ENCODE measurements at places on chromosomes 11 and 22. TPM values are rescaled to one million over a fixed set of nuclear protein-coding genes. Genes with fewer than 3 reads are reported as not detected.

DNA sequence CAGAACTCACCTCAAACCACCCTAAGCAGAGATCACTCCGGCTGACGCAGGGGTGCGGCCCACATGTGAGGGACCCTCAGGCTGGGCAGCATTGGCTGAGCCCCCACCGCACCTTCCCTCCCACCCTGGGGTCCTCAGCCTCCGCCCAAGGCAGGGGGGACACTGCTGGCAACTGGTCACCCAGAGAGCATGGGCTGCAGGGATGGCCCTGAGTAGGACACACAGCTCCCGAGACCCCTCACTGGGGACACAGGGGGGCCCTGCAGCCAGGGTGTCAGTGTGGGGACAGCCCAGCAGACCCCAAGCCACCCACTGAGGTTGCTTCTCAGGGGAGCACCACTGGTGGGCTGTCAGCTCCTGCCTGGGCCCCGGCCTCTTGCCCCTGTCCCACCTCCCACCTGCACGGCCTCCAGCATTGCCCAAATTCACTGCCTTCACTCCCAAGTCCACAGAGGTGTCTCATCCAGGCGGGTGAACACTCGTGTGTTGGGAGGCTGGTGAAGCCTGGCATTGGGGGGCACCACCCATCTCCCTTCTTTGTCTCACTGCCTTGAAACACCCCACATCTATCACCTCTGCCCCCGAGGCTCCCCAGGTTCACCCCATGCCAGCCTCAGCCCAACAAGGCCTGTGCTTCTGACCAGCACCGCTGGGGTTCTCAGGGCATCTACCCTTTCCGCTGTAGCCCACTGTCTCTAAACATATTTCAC, 4.7 kb downstream of the C11orf21 start:
- no peak for DNase-seq

- peak; percentile 16 for DNase-seq
Measured at GRCh38 chr11:20672575-20672974, 3.2 kb downstream of the NELL1 start.

Gene SYNGR1
- total RNA-seq: 16.8 TPM

- DNase-seq: no peak
Measured at GRCh38 chr11:118230088-118230487, 5.3 kb upstream of the JAML start.

Gene OR2AG2
- not detected for total RNA-seq
